LHCN-M2 (cell line): ENCODE measurements at places on chromosomes 6 and 20.

- peak; percentile 60 for DNase-seq
Measured at GRCh38 chr6:57207141-57207540, 15.0 kb downstream of the RAB23 start.

DNA sequence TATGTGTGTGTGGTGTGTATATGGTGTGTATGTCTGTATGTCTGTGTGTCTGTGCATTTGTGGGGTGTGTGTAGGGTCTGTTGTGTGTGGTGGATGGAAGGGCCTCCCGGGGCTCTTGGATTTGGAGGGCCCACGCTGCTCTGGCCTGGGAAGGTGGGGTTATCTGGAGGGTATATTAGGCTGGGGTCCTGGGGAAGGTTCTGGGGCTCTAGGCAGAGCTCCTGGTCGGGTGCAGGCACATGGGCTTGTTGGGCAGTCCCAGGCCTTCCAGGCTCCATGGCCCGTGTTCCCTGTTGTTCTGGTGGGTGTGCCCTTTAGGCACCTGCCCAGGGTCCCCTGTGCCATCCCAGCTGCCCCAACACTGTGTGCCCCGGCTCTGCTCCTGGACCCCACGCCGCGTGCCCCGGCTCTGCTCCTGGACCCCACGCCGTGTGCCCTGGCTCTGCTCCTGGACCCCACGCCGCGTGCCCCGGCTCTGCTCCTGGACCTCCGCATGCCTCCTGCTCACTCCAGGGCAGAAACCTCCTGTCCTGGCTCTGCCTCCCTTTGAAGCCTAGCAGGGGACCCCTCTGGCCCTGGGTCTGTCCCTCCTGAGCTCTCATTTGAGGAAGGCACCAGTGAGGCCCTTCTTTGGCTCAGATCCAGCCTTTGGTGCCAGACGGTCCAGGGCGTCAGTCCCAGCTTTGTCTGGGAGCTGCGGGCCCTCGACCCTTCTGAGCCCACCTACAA lies 10.2 kb upstream of the MYT1 start:
- DNase-seq, result no peak

DNA sequence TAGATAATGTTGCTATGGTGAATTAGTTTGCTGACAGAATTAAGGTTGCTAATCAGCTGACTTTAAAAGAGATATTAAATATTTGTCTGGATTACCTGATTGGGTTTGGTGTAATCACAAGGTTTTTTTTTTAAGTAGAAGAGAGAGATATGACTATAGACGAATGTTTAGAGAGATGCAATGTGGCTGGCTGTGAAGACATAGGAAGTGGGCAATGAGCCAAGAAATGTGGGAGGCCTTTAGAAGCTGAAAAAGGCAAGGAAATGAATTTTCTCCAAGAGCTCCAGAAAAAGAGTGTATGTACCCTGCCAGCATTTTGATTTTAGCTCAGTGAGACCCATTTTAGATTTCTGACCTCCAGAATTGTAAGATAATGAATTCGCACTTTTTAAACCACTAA lies 598.3 kb downstream of the PKHD1 start:
- no peak for DNase-seq

DNA sequence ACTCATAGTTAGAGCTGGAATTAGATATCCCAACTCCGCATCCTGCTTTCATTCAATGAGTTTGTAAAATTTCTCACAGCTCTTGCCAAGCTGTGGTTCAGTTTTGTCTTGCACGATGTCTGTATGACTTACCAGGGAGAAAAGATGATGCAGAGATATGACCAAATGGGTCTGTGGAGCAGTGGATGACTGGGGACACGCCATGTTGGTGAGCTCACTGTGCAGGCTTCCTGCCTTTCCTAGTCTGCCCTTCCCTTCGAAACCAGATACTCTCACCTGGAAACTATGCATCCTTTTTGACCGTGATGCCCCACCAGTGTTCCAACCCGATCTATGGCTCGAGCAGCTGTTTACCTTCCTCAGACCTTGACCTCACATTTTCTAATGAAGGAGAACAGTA lies 262.7 kb upstream of the BMP2 start:
- DNase-seq, result no peak

DNA sequence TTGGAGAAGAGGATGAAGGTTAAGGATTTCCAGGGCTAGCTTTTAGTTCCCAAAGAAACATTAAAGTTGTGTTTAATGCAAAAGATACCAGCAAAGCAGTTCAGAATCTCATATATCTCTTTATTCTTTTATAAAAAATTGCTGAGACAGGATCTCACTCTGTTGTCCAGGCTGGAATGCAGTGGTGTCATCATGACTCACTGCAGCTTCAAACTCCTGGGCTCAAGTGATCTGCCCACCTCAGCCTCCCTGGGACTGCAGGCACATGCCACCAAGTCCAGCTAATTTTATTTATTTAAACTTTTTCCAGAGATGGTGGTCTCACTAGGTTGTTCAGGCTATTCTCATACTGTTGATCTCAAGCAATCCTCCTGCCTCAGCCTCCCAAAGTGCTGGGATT lies 41.1 kb upstream of the CAP2 start:
- peak; percentile 40 for DNase-seq

- DNase-seq, result no peak
Measured at GRCh38 chr6:93304505-93304904, 114.9 kb downstream of the EPHA7 start.

- no peak for DNase-seq
Measured at GRCh38 chr6:19465256-19465655, 371.9 kb upstream of the ID4 start.

DNA sequence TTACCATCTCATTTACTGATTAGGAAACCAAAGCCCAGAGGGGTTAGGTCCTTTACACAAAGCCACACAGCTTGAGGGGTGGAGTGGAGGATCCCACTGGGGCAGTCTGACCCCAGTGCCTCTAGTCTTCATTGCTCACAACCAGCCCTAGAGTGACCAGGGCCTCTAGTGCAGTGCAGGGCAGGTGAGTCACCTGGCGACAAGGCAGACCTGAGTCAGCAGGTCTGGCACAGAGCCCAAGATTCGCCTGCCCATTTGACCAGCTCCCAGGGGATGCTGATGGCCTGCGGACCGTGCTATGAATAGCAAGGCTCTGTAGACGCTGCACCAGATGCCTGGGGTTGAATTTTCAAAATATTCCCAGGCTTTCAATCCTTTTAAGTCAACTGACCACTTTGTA lies 29.9 kb downstream of the CDH26 start:
- peak; percentile 22 for DNase-seq

DNA sequence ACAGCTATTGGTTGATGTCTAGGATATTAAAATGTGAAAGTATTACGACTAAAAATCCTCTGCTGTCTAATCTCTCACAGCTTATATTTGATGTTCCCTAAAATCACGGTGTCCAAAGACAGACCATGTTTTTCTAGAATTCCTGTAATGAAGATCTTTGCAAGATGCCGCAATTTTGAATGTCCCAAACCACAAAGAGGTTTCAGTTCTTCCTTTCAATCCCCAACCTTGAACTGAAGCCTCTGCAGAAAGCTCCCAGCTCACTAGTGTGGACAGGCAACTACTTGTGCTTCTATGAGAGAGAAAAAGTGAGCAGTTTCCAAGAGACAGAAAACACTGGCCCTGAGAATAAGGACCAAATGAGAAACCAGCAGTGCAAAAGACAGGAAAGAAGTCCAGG lies 370.1 kb downstream of the FOXA2 start:
- DNase-seq, result no peak

DNA sequence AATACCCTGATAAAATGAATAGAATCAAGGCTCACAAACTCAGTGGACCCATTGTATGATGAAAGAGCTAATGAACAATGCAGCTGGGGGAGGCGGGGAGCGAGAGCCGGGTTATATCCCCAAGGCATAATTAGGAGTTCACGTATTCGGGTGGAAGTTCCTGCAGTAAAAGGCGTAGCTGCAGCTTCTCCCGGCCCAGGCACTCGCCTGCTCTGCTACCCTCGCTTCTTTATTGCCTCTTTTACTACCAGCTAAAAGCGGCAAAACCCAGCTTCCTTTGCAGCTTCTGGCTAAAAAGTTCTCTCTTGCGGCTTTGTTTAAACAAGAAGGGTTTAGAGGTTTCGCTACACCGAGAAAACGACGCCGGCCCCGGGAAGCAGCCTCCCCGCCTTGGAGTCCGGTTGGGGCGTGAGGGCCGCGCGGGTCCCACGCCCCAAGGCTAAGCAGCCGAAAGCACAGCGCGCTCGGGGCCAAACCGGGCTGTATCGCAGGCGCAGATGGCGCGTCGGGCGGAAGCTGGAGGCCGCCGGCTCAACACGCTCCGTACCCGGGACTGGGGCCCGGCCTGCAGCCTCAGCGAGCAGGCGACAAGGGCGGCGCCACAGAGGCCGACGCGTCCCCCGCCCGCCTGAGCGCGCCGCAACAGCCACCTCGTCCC lies 1.6 kb downstream of the ZBTB2 start:
- peak; percentile 69 for DNase-seq

GRCh38 chr6:134162932-134163331 lies 110.5 kb upstream of the SLC2A12 start:
- DNase-seq, result no peak

DNA sequence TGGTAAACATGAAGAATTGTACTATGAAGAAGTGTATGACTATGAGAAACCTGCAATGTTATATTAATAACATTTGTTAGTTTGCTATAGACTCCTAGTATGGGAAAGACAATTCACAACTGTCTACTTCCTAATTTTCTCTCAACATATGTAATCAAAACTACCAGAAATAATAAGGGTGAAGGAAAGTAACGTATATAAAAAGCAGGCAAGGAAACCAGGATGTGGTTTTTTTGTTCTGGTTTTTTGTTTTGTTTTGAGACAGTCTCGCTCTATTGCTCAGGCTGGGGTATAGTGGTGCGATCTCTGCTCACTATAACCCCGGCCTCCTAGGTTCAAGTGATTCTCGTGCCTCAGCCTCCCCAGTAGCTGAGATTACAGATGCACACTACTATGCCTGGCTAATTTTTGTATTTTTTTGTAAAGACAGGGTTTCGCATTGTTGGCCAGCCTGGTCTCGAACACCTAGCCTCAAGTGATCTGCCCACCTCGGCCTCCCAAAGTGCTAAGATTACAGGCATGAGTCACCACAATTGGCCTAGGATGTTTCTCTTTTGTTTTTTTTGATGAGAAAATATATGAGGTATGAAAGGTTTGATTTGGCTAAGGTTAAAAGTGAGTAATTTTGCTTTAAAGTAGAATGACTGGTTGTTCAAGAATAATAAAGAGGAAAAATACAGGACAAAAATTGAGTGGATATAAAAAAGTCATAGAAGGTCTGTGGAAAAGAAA lies 83.1 kb downstream of the PTCHD4 start:
- DNase-seq, result no peak

DNA sequence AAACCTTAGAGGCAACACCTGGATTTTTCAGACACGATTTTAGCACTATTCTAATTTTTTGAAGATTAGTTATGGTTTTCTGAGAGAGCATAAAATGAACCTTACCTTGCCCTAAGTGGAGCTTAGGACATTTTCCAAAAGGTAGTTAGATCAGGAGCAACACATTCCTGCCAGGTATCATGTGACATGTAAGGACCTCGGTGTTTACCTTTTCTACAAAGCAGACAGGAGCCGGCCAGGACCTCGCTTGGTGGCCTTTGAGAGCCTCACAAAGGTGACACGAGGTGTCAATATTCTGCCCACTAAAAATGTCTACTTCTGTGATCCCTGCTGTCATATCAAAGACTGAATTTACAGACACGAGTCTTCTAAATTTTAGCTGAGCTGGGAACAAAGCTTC lies 174.9 kb downstream of the SMOC2 start:
- DNase-seq, result no peak

GRCh38 chr6:13687917-13688351 lies 23.7 kb downstream of the RANBP9 start:
- no peak for DNase-seq

DNA sequence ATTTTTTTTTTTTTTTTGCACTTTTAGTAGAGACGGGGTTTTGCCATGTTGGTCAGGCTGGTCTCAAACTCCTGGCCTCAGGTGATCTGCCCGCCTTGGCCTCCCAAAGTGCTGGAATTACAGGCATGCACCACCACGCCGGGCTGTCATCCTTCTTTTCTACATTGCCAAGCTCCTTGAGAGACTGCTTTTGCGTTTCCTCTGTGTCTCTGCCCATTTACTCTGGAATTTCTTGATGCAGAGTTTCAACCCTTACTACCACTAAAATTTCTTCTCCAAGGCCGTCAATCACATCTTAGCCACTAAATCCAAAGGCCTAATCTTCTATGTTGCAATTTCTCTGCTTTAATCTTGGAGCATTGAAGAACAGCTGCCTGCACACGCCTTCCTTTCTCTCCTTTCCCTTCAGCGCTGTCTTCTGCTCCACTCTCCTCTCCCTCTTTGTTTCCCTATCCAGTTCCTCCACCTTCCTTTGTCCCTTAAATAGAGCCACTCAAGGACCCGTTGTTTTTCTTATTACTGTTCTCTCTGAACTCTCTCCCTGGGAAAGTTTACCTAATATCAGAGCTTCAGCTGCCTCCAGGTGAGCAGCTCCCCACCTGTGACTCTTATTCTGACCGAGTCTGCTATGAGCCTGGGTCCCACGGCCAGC lies 98.8 kb downstream of the SLC35B3 start:
- no peak for DNase-seq

DNA sequence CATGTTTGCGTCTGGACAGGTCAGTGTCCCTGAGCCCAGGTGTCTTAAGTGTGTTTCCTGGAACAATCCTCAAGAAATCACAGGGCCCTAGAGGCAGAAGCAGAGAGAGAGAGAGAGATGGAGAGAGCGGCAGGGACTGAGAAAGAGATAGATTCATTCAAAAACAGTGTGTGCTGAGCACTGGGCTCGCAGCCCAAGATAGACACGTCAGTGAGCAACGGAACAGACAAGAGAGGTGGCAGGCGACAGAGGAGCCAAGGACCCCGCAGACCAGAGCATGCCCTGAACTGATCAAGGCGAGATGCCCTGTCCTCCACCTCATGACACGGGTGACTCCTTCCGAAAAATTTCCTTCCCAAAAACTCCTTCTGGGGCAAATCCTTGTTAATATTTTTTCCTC lies 362.0 kb upstream of the SULF2 start:
- no peak for DNase-seq

GRCh38 chr6:136593748-136594490 lies 43.7 kb upstream of the MAP7 start:
- peak; percentile 99 for DNase-seq

DNA sequence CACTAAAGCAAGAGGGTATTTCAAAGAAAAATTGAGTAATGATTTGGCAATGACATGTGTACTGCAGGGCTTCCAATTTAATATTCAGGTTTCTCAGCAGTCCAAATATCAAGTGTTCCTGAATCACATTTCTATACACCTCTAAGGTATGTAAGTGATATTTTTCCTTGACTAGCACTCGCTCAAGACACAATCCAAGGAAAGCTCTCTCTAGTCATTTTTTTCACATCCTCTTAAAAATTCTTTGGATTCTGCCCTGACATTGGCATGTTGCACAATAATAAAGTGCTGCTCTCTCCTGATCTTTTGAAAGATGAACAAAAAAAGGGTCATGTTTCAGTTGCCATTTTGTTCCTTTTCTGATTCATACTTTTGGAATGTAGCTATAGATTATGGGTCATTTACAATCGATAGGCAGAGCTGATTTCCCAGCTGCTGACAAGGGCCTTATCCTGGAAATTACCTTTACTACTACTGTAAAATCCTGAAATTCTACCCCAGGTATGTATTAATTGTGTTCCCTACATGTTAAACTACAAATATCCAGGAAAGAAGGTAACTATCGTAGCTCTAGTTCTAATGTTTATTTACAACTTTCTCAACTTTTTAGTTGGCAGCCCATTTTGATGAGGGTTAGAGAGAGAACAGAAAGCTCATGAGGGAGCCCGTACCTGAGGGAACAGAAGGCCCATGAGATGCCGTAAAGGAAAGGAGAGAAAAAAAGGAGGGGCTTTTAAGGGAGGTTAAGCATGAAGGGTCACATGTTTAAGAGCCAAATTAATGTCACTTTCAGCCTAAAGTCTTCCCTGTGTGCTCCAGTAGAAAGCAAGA lies 22.2 kb upstream of the ADGRG6 start:
- peak; percentile 30 for DNase-seq
